ENCODE measurements at places on chromosomes 11 and 22.

GRCh38 chr11:129289350-129290040 is 86.2 kb upstream of the BARX2 start:
- H3K4me1 ChIP-seq: no peaks in the 10 kb centered on the region
- no peak for DNase-seq
- H3K4me3 ChIP-seq: no peak overlapping the region
- H3K27me3 ChIP-seq: peaks cover 31% of the 10 kb centered on the region
- H3K36me3 ChIP-seq: no peaks in the 10 kb centered on the region

DNA sequence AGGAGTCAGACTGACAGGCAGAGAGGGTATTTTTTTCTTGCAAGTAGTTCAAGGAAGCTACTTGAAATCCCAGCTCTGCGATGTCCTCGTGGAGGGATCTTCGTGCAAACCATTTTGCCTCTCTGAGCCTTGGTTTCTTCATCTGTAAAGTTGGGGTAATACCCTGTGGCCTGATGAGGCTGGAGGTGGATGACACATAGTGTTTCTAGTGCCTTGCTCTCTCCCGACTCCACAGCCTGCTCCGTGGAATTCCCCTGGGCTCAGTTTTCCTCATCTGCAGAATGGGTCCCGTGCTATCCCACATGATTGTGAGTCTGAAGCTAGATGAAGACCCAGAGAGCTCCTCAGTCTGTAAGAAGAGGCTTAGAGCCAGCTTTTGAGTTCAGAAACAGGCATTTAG is 32.7 kb downstream of the DAGLA start:
- H3K4me1 ChIP-seq: no peaks in the 10 kb centered on the region
- no peaks in the 10 kb centered on the region for H3K27me3 ChIP-seq
- no peak overlapping the region for H3K4me3 ChIP-seq
- no peaks in the 10 kb centered on the region for H3K36me3 ChIP-seq
- DNase-seq: no peak

DNA sequence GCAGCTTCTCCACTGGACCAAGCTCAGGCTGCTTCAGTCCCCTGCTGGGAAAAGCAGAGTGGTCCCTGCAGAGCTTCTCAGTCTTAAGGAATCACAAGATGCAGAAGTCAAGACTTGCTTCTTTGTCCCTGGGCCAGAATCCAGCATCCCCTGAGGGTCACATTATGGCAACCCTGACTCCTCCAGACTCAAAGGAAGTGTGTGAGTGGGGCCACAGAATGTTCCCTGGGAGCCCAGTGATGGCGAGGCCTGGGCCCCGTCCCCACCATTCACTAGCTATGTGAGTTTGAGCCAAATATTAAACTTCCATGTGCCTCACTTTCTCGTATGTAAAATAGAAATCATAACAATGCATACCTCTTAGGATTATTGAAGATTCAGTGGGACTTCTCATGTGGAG is 122.2 kb upstream of the NCAM1 start:
- H3K27ac ChIP-seq: no peak overlapping the region
- no peak overlapping the region for H3K4me3 ChIP-seq
- no peaks in the 10 kb centered on the region for H3K36me3 ChIP-seq
- H3K27me3 ChIP-seq: peaks cover 3% of the 10 kb centered on the region

DNA sequence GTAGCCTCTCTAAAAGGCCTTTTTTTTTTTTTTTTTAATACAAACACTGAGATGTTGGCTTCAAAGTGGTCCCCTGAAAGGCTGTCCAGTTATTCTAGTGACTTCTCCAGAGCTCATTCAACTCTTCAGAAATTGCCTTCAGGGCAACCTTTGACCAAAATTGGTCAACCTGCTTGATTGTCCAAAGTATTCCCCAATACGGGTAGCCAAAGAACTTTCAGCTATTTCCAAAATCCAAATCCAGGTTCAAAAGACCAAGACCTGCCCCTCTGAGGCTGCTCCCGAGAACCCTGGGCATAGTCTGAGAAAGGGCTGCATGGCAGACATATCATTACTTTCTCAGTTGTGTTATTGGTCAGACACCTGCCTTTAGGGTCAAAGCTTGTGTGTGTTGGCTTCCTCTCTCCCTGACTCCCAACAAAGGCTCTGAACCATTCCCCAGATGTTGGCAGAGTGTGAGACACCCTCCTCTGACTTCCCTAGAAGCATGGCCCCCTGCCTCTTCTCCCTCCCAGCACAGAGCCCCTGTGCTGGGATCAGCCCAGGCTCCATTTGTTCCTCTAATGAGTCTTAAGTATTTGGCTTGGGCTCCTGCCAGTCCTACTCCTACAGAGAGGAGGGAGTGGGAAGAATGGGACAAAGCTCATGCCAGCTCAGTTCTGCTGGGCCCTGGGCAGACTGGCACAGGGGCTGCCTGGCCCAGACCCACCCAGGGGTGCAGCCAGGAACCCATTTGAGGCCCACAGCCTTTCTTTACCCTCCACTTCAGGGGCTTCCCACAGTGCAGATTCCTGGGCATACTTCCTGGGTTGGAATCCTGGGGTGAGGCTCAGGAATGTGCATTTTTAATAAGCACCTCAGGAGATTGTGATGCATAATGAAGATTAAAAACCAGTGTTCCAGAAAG is 30.3 kb downstream of the TNKS1BP1 start:
- H3K36me3 ChIP-seq: peaks cover 17% of the 10 kb centered on the region
- H3K27ac ChIP-seq: no peak overlapping the region
- peaks cover 5% of the 10 kb centered on the region for H3K27me3 ChIP-seq
- H3K4me3 ChIP-seq: no peak overlapping the region
- no peak for DNase-seq

GRCh38 chr22:44963832-44964721 is 45.7 kb downstream of the PHF21B start:
- no peaks in the 10 kb centered on the region for H3K36me3 ChIP-seq
- H3K4me3 ChIP-seq: no peak overlapping the region
- DNase-seq: no peak
- H3K27me3 ChIP-seq: peaks cover 32% of the 10 kb centered on the region
- H3K27ac ChIP-seq: no peak overlapping the region
- no peaks in the 10 kb centered on the region for H3K4me1 ChIP-seq

DNA sequence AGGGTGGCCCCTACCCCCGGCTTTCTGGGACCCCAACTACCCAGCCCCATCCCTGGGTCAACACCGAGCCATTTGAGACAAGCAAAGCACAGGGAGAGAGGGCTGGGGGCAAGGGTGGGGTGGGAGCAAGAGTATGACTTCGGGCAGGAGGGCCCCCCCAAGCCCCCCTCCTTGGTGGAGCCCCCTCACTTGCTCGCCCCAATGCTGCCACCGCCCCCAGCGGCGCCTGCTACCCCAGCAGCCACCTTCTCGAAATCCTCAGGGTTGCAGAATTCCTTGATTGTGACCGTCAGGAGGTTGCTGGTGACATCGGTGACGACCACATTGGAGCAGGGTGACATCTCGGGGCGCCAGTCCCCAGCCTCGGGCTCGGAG is 6.0 kb downstream of the CBX6 start:
- DNase-seq: no peak
- no peaks in the 10 kb centered on the region for H3K27me3 ChIP-seq
- H3K4me3 ChIP-seq: no peak overlapping the region
- H3K27ac ChIP-seq: peak overlapping the region; percentile 11
- peaks cover 67% of the 10 kb centered on the region for H3K36me3 ChIP-seq

GRCh38 chr11:14446701-14447169 is 52.9 kb downstream of the COPB1 start:
- no peak overlapping the region for H3K4me3 ChIP-seq
- H3K27ac ChIP-seq: peak overlapping the region; percentile 67
- no peaks in the 10 kb centered on the region for H3K27me3 ChIP-seq
- DNase-seq: no peak
- H3K36me3 ChIP-seq: peaks cover 5% of the 10 kb centered on the region

- H3K4me3 ChIP-seq: no peak overlapping the region
- H3K36me3 ChIP-seq: no peaks in the 10 kb centered on the region
- H3K4me1 ChIP-seq: peaks cover 29% of the 10 kb centered on the region
- H3K27me3 ChIP-seq: no peaks in the 10 kb centered on the region
- H3K27ac ChIP-seq: no peak overlapping the region
Observed at GRCh38 chr22:22786301-22787115, 101.1 kb upstream of the IGLL5 start.

GRCh38 chr11:1558775-1559110 is 13.3 kb downstream of the DUSP8 start:
- H3K27ac ChIP-seq: no peak overlapping the region
- H3K36me3 ChIP-seq: peaks cover 12% of the 10 kb centered on the region
- peaks cover 2% of the 10 kb centered on the region for H3K27me3 ChIP-seq
- no peaks in the 10 kb centered on the region for H3K4me1 ChIP-seq
- no peak overlapping the region for H3K4me3 ChIP-seq
- DNase-seq: no peak

DNA sequence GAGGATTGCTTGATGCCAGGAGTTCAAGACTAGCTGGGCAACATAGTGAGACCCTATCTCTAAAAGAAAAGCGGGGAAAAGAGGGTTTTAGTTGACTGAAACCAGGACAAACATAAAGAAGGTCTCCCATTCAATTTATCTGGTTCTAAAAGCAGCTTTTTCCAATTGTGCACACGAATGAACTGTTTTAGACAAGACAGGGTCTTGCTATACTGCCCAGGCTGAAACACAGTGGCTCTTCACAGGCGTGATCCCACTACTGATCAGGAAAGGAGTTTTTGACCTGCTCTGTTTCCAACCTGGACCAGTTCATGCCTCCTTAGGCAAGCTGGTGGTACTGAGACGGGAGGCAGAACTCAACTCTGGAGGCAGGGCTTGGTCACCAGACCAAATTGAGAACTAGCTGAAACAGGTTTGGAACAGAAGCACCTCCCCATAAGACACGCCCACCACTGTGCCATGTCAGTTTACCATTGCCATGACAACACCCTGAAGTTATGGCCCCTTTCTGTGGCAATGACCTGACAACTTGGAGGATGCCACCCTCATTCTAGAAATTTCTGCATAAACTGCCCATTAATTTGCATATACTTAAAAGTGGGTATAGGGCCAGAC is 2.8 kb upstream of the NUCB2 start:
- H3K27ac ChIP-seq: no peak overlapping the region
- H3K36me3 ChIP-seq: peaks cover 3% of the 10 kb centered on the region
- H3K4me3 ChIP-seq: no peak overlapping the region
- H3K27me3 ChIP-seq: peaks cover 3% of the 10 kb centered on the region
- no peak for DNase-seq
